ENCODE measurements at places on chromosomes 12 and 14.
A peak's percentile ranks its signal among the peaks of the same experiment; 100 is the strongest.

GRCh38 chr12:75877763-75878621 lies 153.6 kb downstream of the PHLDA1 start:
- no peak for ATAC-seq

GRCh38 chr12:614411-614970 lies 48.8 kb downstream of the NINJ2 start:
- ATAC-seq = peak; percentile 58

GRCh38 chr12:42386308-42386707 lies 60.3 kb downstream of the PPHLN1 start:
- no peak for ATAC-seq

- ATAC-seq = no peak
These were observed 16.3 kb upstream of the EGLN3 start for GRCh38 chr14:33967138-33967537.

DNA sequence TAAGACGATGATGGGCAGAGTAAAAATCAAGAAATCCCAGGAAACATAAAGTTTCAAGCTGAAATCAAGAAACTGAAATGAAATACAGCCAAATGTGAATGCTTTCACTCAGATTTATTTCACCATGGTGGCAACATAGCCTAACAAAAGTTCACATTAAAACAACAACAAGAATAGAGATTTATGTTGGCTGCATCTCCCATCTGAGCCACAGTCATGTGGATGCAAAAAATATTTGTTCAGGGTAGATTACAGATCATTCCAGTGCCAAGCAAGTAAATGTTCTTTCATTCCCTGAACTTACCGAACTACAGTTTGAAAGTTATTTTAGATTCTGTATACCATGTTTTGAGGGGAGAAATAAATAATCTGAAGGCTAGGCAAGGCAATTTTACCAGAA lies 159.9 kb upstream of the TMTC1 start:
- ATAC-seq = no peak

DNA sequence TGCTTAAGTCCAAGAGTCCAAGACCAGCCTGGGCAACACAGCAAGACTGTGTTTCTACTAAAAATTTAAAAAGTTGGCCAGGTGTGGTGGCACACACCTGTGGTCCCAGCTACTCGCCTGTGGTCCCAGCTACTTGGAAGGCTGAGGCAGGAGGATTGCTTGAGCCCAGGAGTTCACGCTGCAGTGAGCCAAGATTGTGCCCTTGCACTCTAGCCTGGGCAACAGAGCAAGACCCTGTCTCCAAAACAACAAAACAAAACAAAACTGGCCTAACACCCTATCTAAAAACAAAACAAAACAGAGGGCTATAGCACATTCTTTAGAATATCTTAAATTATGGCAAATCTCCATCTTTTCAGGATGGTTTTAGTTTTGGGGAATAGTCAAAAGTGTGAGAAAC lies 3.1 kb upstream of the LYZ start:
- no peak for ATAC-seq

DNA sequence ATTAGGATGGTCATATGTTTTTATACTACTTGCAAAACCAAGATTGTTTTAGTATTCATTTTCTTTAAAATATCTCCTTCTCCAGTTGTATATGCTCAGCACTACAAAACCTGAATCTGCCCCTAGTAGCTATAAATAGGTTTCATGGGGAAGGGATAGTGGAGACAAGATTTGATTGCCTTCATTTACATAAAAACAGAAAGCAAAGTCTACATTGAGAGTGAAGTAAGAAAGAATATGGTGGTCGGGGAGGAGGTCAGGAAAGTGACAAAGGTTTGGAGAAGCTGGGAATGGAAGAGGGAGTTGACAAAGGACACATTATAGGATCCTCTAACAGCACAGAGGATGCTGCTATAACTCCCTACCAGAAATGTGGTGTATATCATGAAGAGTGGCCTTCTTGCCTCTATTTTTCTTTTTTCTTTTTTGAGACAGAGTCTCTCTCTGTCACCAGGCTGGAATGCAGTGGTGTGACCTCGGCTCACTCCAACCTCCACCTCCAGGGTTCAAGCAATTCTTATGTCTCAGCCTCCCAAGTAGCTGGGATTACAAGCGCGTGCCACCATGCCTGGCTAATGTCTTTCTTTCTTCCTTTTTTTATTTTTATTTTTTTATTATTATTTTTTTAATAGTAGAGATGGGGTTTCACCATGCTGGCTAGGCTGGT lies 6.6 kb upstream of the LRP6 start:
- no peak for ATAC-seq

DNA sequence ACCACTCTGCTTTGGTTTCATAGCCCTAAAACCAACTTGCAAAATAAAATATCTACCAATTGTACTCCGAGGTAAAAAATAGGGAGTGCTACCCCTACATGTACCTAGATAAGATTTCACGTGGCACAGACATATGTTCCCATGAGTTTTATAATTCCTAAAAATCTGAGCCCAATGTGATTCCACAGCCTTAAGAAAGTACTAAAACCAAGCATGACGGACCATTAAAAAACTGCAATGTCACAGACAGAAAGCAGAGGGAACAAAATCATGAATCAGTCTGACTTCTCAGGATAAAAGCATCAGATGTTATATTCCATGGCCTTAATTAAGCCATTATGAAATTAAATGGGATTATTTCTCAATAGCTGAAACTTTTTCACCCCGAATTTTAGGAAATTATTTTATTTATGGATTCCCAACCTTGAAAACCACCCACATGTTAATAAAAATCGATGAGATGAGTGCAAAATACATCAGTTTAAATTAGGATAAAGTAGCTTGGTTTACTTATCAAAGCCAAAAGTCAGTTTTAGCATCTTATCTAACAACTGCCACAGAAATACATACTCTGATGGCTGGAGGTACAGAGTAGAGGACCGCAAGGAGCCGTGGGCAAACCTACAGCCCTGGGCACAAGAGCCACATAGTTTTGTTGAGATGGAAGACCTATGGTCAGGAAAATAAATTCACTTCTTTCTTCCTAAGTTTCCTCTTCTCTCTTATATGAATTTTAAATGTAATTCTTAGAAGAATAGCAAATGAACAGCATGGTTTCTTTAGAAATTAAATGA lies 4.5 kb downstream of the ITPR2 start:
- ATAC-seq = no peak

DNA sequence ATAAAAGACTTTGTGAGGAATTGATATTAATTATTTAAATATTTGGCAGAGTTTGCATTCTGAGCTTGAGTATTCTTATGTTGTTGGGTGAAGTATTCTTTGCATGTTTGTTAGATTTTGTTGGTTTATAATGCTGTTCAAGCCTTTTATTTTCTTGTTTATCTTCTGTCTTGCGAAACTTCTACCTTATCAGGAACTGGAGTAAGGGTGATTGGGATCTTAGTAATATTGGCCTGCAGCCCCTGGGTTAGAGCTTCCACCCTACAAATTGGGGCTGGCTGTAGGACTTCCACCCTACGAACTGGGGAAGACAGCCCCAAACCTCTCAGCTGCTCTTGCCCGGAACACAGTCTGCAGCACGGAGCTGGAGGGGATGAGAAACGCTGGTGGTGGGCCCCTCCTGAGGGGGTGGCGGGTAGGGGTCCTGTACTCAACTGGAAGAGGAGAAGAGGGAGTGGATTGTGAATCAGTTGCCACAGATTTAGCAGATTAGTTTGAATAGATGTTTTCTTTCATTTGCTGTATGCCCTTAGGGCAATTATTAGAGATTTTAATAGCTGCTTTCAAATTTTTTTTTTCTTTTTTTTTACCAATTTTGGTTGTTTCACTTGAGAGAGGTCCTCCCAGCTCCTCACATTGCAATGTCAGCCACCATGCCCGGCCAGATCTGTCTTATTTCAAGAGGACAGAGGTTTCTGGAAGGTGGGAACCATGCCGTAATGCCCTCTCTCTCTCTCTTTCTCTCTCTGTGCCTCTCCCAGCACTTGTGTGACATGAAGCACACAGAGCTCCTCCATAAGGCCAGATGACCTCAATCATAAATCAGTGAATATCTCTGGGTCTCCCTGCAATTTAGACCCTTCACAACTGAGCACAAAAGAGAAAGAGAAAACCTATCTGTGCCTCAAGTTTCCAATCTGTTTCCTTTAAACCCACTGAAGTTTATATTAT lies 123.4 kb downstream of the DICER1 start:
- ATAC-seq = no peak
